Stimulated activated CD8-positive, alpha-beta memory T cell treated with anti-CD3 and anti-CD28 coated beads, Interleukin-4, amount 100 ng/mL, for 1 hour (primary cell): ENCODE measurements at places on chromosomes 3 and 15.
A peak's percentile ranks its signal among the peaks of the same experiment; 100 is the strongest.

DNA sequence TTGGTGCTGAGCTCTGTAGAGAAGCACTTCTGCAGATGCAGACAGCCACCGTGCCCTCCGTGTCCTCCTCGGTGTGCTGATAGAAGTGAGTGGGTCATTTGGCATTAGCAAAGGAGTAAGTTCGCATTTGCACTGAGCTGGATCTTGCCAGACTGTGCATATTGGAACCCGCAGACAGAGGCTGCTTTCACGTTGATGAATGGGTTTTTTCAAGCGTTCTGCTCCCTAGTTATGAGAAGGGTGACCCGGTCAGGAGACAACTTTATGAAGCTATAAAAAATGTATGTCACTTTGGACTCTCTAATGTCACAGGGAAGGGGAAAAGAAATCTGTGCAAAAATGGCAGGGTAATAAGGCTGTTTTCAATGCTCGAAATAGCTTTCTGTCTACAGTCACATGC, 739.4 kb downstream of the MCTP2 start:
- no peak for DNase-seq

DNA sequence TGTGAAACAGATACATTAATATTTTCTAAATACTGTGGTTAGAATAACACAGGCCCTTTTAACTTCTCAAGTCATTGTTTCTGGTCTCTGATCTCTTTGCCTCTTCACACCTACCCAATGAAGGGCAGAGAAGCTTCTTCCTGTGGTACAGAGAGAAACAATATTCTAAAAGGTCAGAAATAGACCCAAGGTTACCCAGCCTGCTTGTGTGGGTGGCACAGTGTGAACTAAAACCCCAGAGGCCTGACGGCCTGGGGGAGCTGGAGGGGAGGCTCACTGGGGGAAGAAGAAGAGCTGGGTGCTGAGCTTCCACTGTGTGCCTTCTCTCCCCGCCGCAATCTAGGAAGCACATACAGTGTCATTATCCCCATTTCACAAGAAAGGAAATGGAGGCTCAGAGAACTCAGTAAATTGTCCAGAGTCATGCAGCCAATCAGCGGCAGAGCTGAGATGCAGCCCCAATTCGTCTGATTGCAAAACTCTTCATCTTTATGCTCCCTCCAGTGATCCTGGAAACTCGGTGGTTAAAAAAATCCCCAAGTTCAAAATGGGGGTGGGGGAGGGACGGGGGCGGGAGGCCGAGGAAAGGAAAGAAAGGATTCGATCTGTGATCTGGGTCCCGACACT, 64.1 kb upstream of the HEG1 start:
- DNase-seq, result no peak

- no peak for DNase-seq
Observed at GRCh38 chr15:71374607-71375352, 259.5 kb downstream of the THSD4 start.

DNA sequence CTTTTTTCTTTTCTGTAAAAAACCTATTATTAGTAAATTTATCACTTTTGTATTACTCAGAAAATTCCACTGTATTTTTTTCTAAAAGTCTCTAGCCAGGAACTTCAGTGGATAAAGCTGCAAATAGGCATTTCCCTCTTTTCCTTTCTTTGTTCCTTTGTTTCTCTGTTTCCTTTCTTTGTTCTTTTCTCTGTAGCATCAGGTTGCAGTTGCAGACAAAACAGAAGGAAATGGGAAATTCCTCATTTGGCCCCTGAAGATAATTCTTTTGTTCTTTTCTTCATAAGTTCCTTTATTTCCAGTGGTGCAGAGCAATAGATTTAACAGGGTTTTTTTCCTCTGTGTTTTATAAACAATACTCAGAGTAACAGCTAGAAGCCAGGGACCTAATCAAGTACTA, 416.5 kb downstream of the TBL1XR1 start:
- no peak for DNase-seq

- DNase-seq, result no peak
Observed at GRCh38 chr3:184345317-184346144, 8.1 kb downstream of the FAM131A start.

DNA sequence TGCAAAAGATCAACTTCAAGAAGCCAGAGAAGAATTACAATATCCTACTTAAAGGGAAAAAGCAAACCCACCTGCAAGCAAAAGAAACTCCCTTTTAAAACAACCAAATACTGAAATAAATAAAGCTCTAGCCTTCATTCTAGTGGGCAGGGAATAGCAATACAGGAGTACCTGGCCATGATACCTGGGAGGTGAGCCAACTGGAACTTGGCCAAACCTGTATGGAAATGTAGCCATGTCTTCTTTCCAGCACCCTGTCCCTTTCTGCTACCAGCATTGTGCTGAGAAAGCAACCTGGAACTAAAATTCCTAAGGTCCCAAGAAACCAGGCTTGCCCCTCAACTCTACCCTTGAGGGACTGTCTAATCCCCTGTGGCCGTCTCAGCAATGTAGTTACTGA, 530.0 kb downstream of the EPHB1 start:
- no peak for DNase-seq

DNA sequence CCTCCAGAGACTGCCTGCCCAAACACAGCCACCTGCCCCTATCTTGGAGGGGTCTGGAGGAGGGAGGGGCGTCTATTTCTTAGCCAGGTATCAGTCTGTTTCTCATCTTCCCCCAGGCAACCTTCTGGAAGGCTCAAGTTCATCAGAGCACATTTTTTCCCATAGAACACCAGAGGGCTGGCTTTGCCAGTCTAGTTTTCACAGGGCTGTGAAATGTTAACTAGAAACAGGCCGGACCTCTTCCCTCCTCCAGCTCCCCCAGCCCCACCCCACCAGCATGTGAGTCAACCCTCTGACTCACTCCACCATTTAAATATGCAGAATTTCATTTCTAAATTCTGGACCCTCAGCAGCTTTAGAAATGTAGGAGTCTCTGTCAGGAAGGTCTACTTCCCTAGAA, 66.9 kb downstream of the SLCO2A1 start:
- DNase-seq, result no peak

DNA sequence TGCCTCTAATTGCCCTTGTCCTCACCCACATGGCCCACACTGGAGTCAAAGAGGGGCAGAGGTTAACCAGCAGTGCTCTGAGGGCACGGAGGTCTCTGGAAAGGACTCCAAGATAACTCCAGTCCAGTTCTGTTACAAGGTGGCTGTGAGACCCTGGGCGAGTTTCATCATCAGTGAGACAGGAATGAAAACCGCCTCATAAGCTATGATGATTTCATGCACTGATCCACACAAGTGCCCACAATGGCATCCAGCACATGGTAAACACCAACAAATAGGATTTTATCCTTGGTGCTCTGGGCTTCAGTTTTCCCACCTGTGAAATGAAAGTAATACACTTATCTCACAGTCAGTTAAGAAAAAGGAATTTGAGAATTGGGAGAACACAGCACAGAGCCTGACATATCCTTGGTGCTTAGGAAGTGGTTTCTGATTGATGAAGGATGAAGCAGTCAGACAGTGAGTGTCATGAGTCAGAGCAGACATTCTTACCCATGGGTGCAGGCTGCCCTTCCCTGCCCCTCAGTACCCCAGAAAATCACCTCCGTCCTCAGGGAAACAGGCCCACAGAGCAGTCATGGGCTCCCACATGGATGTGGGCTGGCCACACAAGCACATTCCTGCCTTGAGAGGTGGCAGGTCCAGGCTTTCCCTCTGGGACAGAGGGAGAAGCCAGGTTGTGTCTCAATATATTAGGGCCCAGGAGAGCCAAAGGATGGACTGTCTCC, 48.4 kb downstream of the DAPK2 start:
- DNase-seq, result no peak

DNA sequence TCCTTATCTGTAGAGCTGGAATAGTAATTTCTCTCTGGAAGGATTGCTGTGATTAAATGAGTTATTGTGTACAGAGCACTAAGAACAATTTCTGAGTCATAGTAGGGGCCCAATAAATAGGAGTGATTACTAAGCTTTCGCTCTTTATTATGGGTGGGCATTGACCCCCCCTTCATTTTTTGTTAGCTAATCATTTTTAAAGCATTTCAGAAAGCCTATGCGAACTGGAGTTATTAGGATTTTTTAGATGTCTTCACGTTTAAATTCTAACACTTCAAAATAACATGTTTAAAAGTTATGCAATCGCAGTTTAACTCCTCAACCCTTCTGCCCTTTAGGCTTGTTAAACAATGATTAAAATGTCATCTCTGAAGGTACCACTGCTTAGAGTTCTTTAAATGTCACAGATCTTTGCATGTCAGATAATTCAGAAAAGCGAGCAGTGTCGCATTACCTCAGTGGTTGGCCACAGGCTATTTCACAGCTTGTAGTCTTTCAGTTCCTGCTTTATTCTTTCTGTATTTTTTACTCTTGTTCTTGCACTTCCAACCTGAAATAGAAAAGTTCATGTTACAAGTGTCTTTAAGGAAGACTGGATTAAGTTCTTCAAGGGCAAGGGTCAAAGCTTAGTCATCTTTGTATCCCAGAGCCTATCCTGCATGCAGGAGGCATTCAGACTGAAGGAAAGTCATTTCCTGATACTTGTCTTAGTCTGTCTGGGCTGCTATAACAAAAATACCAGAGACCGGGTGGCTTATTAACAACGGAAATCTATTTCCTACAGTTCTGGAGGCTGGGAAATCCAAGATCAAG, 102.9 kb downstream of the FNDC3B start:
- DNase-seq, result no peak

GRCh38 chr3:51295625-51296024, 89.5 kb upstream of the MANF start:
- no peak for DNase-seq

DNA sequence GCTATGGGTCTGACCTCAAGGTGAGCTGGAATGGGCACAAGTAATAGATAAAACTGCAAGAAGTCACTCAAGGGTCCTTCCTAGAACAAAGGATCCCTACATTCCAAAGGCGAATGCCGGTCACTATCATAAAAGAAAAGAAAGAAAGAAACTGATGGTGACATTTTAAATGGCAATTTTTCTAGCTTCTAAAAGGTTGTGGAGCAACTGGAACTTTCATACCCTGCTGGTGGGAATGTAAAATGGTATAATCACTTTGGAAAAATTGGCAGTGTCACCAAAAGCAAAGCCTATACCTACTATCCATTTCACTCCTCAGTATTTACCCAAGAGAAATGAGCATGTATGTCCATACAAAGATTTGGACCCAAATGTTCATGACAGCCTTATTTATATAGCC, 4.2 kb downstream of the CCRL2 start:
- DNase-seq, result no peak

DNA sequence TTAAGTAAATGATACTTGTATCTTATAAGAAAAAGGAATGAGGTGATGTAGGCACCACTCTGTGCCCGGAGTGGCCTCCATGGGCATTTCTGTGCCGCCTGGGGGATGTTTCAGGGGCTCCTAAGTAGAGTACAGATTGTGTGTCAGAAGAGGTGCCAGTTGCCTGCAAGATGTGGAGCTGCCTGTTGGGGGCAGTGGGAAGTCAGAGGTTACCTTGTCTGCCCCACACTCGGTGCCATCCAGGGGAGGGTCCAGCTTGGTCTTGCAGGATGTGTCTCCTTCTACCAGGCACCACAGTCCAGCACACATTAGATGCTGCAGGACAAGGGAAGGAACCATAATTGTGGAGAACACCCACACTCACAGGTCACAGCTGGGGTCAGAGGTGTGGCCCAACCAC, 208.8 kb downstream of the ADAMTS17 start:
- DNase-seq, result no peak

DNA sequence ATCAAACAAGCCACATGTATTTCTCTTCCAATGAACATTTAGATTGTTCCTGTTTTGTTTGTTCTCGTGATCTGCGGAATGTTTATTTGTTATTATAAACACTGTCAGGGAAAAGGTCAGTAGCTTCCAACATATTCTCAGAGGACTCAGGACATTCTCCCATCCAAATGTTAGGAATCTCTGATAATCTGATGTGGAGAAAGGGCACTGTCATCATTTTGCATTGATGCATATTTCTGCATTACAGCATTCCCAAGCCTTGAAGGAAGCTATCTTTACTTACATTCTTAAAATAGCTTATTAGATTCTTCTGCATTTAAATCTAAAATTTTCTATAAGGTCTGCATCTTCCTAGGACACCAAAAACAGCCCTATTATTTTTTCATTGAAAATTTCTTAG, 10.3 kb downstream of the MYO1E start:
- no peak for DNase-seq

DNA sequence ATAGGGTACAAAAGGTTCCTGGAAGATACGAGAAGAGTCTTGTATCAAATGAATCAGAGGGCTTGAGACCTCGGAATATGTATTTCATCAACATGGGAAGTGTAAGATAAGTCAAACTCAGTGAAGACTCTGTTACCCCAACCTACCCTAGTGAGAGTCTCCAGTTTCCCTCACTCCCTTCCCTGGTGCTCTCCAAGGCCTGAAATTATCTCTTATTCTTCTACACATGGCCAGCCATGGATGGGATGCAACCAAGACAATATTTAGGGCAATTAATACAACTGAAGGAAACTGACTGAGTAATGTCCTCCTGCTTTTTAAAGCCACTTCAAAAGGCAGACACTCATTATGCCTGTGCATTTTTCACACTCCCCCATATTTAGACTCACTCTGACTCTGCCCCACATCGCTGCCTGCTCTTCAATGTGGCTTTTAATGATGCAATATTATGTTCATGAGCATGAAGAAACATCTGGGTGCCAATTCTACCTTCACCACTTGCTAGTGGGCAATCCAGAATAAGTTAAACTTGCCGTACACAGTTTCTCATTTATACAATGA, 137.1 kb upstream of the THBS1 start:
- no peak for DNase-seq

DNA sequence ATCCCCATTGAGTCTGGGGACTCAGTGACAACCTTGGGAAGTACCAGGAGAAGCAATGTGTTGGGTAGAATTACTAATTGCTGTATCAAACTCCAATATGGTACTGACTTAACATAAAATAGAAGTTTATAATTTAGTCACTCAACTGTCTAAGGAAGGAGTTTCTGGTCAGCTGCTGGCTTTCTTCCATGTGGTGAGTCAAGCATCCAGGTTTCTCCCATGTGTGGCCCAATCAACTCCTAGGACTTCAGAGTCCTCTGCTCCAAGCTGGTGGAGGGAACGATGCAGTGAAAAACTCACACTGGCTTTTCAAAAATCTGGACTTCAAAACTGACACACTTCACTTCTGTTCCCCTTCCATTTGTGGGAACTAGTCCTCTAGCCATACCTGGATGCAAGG, 25.2 kb downstream of the WNT5A start:
- DNase-seq, result no peak

GRCh38 chr3:191397771-191398170, 63.2 kb upstream of the PYDC2 start:
- DNase-seq, result no peak

GRCh38 chr3:24273491-24273890, 221.2 kb downstream of the THRB start:
- DNase-seq, result no peak

DNA sequence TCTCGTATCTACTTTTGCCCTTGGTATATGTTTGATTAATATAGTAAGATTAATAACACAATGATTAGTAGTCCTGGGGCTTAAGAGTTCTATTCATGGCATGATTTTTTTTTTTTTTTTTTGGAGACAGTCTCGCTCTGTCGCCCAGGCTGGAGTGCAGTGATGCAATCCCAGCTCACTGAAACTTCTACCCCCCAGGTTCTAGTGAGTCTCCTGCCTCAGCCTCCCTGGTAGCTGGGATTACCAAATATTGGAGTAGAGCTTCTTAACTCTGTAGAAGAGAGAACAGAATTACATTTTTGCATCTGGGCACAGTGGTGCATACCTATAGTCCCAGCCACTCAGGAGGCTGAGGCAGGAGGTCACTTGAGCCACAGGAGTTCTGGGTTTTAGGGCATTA, 58.9 kb downstream of the RAB7A start:
- DNase-seq, result no peak

- no peak for DNase-seq
Observed at GRCh38 chr3:187011915-187012314, 81.6 kb downstream of the ST6GAL1 start.

- DNase-seq, result peak; percentile 43
Observed at GRCh38 chr3:23805633-23806533, at the start of gene UBE2E1. TSS of gene UBE2E1 (plus strand) at chr3:23805955. CDS start at chr3:23807270, 1,315 bp downstream.
